ENCODE measurements at places on chromosomes 16 and 17.
A peak's percentile ranks its signal among the peaks of the same experiment; 100 is the strongest.

DNA sequence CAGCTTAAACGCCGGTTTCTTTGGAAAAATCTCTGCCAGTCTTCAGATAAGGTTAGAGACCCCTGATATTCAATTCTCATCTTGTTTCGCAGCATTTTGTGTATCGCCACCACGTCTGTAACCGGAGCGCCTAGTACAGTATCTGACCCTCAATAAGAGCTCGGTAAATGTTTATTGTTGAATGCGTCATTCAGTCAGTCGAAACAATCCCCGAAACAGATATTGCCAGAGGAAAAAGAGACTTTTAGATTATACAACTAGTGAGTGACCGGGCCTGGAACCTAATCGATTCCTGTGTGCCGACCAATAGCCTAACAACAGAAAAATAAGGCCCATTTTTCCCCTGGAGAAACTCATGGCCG is 626 bp downstream of the PELP1 start:
- no peak for DNase-seq

DNA sequence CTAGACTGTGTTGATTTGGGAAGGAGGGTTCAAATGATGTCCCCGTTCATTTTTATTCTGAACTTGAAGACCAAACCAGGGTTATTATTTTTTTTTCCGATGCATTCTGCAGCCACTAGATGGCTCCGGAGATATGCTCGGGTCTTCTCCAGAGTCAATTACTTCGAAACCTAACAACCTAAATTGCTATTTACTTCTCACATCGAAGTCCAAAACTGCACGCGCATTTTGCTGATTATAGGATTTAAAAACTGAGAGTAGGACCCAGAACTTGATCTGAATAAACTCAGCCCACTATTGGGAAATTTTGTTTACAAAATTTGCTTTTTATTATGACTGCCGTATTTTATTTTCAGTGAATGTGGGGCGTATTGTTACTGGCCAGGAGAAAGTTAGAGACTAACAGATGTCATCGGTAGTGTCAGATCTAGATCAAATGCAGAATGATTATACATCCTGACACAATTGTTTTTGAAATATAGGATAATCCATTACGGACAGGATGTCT is 263.8 kb downstream of the HS3ST3A1 start:
- DNase-seq = peak; percentile 67

DNA sequence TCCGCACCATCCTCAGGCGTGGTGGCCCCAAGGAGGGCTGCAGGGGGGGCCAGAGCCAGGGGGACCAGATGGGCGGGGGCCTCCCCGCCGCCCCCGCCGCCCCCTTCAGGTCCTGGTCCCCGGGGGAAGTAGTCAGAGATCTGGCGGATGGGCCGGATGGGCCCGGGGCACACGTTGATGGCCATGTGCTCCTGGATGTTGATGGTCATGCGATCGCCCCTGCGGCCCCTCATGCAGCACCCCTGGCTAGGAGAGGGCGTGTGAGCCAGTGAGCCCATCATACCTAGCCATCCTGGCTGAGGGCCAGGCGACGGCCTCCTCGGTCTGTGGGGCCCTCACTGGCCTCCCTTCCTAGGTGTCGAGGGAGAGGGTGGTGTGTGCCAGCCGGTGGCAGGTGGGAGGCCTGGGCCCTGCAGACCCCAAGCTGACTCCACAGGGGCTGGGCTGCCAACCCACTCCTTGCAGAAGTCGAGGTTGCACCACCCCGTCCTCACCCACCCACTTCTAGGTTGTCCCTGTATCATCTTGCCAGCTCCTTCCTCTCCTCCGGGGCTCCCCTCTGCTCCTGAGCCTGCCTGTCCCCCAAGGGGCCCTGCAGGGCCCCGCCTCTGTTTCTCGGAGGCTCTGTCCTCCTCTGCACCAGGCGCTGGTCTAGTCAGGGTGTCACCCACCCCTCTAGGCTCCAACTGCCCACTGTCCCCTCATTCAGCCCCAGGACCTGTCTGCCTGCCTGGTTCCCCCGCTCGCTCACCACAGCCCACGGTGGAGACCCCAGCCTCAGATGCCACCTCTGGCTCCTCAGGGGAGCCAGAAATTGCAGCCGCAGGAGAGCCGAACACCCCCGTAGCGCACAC is 610 bp downstream of the DOC2A start:
- no peak for DNase-seq

- peak; percentile 91 for DNase-seq
These were observed 21.9 kb downstream of the C16orf95 start for GRCh38 chr16:87295259-87295658.

All from small intestine (tissue), 16 donors.